ENCODE measurements at places on chromosomes 3 and 15. TPM values are rescaled to one million over a fixed set of nuclear protein-coding genes. Genes with fewer than 3 reads are reported as not detected.

- DNase-seq: peak; percentile 35
Measured at GRCh38 chr3:74613060-74613459, 1.4 kb downstream of the CNTN3 start.

DNA sequence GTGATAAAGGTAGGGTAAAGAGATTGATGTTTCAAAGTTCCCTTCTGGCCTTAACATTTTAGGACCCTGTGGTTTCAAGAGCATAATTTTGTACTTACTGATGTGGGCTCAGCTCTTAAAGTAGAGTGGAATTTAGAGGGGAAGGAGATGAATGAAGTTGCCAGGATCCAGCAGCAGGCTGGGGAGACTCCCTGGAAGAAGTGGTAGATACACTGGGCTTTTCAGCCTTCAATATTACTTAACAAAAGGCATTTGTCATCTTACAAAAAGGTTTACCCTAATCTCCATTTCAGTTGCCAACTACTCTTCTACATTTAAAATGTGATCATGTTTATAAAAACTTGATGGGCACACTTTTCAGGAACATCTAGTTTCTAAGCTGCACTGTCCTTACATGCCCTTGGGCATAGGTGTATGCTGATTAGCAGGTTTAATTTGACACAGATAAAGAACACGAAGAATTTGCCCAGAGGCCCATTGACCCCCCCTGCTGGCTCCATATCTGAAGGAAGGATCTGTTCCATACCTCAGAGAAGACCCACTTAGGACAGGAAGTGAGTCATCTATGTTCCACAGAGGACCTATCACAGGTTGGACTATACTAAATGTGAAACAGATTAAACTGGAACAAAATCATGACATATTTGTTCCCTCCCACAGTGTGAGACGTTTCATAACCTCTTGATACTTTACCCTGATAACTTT, 93.0 kb upstream of the LPP start:
- peak; percentile 20 for DNase-seq

DNA sequence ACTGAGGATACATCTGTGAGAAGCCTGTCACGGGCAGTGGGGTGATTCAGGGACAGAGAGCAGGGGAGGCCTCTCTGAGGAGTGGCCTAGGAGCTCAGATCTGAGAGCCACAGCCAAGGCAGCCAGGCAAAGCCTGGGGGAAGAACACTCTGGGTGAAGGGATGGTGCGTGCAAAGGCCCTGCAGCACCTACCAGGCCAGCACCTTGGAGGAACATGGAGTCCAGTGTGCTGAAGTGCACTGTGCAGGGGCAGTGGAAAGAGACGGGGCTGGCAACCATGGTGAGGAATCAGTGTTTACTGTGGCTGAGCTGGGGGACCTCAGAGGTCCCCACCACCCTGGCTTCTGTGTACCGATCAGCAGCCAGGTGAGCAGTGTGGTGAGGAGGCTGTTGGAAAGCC, 48.0 kb downstream of the NUP210 start:
- no peak for DNase-seq

- DNase-seq: no peak
Measured at GRCh38 chr3:42226470-42227425, 39.2 kb downstream of the CCK start.

DNA sequence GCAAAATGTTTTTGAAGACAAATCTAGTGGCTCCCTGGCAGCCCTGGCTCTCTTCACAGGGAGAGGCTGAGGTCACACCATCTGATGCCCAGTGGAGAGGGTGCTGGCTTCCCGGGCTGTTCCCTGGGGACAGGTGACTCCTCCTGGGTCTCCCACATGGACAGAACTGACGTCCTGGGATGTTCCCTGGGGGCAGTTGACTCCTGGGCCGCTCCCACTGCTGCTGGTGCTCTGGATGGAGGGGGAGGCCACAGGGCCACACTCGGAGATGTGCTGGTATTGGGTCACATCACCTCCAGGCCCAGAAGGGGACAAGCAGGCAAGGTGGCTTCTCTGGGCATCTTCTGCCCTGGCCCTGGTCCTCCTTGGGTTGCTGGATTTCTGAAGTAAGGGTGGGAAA, 27.8 kb upstream of the ACAD9 start:
- no peak for DNase-seq

The SLC12A8 gene
- total RNA-seq: 9.8 TPM

The ARHGEF26 gene
- total RNA-seq: 1.3 TPM

The TM6SF1 gene
- 2.3 TPM for total RNA-seq

The SCG5 gene
- total RNA-seq: 46.2 TPM
